GM04504 (cell line): ENCODE measurements at places on chromosomes 16 and 17.

DNA sequence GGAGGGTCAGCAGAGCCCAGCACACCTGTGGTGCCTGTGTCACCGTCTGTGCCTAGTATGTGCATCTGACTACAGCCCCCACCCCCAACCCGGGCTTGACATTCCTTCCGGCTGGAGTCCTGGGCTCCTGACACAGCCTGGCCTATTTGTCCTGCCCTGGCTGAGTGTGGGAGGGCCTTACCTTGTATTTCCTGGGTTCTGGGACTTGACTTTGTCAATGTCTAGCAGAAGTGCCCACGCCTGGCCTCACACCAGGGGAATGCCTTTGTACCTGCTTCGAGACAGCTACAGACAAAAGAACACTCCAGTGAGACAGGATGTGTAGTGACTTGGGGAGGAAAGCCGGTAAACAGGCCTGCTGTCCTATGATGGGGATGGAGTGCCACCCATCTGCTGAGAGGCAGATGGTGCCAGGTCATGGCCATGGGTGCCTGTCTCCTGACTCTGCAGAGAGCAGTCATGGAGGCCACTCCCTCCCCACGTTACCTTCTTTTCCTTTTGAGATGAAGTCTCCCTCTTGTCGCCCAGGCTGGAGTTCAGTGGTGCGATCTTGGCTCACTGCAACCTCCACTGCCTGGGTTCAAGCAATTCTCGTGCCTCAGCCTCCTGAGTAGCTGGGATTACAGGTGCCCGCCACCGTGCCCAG is 42.8 kb downstream of the TNFRSF13B start:
- no peak for DNase-seq

DNA sequence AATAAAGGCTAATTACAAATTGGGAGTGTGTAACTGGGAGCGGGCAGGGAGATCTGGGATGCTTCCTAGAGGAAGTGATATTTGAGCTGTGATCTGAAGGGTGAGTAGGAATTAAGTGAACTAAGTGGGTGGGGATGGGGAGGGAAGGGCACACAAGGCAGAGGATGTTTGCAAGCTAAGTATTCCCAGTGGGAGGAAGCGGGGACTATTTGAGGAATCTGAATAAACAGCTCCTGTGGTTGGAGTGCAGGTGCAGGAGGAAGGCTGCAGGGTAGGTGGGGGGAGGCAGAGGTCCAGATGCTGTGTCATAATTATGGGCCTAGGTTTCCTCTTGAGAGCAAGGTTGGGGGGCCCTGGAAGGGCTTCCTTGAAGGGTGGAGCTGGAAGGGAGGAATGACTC is 102.1 kb upstream of the HS3ST2 start:
- no peak for DNase-seq

DNA sequence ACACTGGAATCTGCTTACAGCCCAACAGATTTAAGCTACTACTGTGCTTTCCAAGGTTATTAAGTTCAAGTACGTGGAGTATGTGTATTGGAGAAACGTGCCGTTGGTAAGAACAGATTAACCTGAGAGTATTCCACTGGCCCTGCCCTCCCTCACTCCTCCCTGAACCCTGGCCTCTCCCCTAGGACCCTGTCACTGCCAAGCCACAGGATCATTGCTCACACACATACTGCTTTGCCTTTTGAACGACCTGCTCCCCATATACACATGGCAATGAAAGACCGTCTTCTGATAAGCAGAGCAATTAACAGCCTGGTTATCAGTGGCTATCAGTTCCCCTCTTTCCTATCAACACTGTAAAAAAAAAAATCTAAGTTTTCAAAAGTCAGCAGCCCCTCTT is 458.9 kb upstream of the DYNLRB2 start:
- DNase-seq = no peak

- peak; percentile 52 for DNase-seq
Observed at GRCh38 chr16:19008245-19009169, 24.8 kb downstream of the TMC7 start.

DNA sequence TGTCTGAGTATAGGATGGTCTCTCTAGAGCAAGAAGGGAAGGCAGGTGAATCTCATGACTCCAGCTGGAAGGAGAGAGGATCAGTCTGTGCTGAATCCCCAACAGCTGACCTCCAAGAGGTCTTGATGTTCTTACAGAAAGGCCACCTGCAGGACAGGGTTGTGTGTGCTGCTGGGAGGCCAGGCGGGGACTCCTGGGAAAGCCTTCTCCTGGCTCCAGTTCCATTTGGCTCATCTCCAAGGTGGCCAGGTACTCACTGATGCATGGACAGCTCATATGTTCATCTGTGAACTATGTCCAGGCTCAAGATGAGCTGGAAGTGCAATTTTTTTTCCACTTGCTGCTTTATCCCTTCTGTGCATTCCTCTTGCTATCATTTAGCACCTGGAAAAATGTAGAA is 730.2 kb upstream of the RBFOX1 start:
- DNase-seq = no peak

DNA sequence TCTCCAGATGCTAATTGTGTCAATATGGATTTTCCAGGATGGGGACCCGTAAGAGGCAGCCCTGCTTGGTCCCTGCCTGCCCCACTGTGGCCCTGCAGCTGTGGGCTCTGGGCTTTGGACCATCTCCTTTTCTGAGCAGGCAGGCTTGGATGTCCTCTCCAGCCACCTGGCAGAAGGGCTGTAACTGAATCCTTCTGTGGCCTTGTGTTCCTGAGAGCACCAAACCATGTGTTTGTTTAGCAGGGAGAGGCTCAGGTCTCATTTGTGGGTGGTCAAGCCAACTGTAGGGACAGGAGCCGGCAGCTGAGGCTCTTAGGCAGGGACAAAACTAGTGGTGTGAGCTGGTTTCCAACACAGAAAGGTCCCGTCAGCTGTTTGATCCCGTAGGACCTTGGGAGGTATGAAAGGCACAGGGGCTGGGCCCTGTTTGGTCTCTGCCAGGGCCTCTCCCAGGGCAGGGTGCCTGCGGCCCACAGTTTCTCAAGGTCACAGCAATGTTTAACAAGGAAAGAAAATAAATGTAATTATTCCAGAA is 18.5 kb downstream of the SEC14L5 start:
- DNase-seq = no peak

- no peak for DNase-seq
Observed at GRCh38 chr16:89556750-89557689, 3.5 kb upstream of the RPL13 start.

DNA sequence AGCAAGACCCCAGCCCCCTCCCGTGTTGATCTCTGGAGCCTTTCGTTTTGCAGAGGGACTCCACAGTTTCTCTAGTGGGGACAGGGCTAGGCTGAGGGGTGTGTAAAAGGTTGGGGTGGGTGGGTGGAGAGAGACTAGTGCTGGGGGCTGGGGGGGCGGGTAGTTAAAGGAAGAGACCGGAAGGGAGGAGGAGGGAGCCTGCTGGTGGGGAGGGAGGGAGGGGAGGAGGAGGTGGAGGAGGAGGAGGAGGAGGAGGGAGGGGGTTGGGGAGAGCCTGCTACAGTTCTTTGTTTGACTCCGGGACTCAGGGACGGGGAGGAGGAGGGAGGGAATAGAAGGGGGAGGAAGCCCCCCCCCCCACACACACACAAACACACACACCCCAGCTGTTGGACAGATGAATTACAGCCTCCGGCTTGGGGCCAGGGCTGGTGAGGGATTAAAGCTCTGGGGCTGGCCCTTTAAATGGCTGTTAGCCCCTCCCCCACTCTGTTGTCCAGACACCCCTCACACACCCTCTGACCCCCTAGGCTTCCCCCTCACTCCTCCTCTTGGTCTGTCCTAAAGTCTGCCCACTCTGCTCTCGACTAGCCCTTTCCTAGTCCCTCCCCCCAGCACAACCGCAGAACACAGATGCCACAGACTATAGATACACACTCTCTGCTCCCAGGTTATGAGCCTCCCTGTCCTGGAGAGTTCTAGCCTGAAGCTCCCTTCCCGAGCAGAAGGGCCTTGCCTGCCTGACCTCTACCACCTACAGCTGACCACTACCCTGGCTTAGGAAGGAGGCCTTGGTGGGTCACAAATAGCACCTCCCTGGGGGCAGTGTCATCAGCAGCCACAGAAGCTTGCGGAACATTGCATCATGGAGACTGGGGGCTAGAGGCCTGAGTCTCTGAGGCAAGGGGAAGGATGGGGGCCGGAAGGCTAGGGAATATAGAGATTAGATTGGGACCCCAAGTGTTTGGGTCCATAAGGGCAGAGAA is 4.4 kb downstream of the KDM6B start:
- DNase-seq = peak; percentile 27

DNA sequence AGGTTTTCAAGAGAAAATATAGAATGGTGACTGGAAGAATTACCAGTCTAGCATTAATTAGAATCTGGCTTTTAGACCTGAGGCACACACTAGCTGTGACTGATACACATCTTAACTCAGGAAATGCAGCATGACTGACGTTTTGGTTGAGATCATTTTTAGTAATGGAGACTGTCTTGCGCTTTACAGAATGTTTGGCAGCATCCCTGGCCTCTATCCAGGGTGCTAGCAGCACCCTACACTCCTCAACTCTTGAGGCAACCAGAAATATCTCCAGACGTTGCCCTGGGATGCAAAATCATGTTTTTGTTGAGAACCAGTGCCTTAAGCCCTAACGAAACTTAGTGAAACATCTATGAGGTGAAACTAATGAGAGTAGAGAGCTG is 109.0 kb downstream of the HS3ST3A1 start:
- DNase-seq = no peak

DNA sequence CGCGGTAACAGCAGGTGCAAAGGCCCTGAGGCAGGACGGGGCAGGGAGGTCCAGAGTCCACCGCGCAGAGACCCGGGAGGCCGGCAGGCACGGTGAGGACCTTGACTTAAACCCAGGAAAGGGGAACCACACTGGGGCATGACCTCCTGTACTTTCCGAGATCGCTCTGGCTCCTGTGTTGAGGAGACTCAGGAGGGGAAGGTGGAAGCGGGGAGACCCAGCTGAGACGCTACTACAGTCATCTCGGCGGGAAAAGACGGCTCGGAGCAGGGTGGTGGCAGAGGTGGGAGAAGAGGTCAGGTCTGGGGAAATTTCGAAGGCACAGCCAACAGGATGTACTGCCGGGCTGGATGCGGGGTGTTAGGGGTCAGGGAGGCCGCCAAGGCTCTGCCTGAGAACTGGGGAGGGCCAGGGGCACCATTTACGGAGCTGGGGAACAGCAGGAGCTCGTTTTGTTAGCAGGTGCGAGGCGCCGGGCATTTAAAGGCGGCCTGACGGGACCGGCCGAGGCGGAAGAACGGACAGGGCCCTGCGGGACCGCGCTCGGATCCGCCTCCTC is 22.3 kb downstream of the NPTX1 start:
- DNase-seq = no peak

DNA sequence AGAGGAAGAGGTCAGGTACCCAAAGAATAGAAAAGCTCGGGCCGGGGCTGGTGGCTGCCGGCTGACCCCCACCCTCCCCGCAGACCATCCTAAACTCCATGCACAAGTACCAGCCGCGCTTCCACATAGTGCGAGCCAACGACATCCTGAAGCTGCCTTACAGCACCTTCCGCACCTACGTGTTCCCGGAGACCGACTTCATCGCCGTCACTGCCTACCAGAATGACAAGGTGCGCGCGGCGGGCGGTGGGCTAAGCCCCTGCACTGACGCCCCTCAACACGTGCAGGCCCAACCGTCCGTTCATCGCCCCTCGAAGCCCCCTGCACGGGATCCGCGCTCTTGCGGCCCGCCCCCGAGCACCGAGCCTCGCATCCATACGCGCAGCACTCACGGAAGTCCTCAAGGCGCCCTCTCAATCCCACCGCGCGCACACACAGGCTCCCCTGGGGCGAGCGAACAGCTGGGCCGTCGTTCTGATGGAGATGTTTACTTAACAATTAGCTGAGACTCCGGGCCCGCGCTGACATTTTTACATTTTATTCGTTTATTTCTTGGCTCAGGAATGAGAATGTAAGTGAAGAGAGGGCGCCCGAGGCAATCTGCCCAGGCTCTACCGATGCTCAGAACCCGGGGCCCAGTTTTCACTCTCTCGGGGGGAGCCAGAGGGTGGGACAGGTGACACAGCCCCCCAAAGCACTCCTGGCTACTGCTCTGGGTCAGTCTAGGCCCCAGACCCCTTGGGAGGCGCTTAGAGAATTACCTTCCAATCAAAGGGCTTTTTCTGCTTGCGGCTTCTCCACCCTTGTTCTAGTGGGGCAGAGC is 3.5 kb downstream of the TBX2 start:
- DNase-seq = no peak

- no peak for DNase-seq
Observed at GRCh38 chr16:21592191-21592590, 7.2 kb upstream of the METTL9 start.

DNA sequence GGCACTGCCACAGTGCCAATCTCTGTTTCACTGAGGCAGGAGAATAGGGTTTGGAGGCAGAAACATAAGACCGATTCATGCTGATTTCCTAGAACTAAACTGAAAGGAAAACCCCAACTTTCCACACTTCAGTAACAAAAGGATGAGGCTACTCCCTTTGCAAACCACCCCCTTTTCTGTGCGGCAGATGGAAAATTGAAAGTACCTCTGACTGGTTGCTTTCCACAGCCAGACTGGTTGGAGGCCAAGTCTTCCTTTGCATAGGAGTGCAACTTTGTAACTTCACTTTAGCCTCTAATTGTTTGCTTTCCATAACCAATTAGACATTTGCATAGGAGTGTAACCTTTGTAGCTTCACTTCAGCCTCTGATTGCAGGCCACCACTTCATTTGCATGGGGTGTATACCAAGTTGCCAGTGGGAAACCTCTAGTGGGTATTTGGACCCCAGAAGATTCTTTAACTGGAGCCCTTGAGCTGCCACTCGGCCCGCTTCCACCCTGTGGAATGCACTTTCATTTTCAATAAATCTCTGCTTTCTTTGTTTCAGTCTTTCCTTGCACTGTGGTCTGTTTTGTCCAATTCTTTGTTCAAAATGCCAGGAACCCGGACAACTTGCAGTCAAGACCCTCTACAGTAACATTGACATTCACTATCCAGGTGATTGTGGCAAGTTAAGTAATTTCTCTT is 252.0 kb downstream of the UTP18 start:
- DNase-seq = no peak

GRCh38 chr17:66493283-66494019 is 191.0 kb downstream of the PRKCA start:
- DNase-seq = peak; percentile 59

- DNase-seq = no peak
Observed at GRCh38 chr16:82936941-82937551, 310.3 kb downstream of the CDH13 start.

GRCh38 chr17:68972119-68972704 is 17.0 kb upstream of the ABCA8 start:
- DNase-seq = peak; percentile 23

GRCh38 chr17:31249835-31250141 is 47.3 kb downstream of the OMG start:
- no peak for DNase-seq

GRCh38 chr17:7251661-7252175 is at the start of gene CTDNEP1:
CTDNEP1 (minus strand) TSS chr17:7251734; CDS start chr17:7251296, 438 bp downstream.
- DNase-seq = peak; percentile 100

GRCh38 chr17:47316311-47316710 is 7.4 kb upstream of the EFCAB13 start:
- DNase-seq = no peak
